Kidney (tissue), 22 donors: ENCODE measurements at places on chromosomes 6 and 20. TPM values are rescaled to one million over a fixed set of nuclear protein-coding genes. Genes with fewer than 3 reads are reported as not detected.

The TPD52L2 gene
- total RNA-seq = 78.0 TPM

The GDAP1L1 gene
- not detected for total RNA-seq

The HTR1E gene
- not detected for total RNA-seq

The NKAIN4 gene
- total RNA-seq = 29.7 TPM

The CEP250 gene
- total RNA-seq = 25.2 TPM

- no peaks in the 10 kb centered on the region for H3K4me1 ChIP-seq
- no peak overlapping the region for H3K4me3 ChIP-seq
- no peak overlapping the region for H3K27ac ChIP-seq
- H3K36me3 ChIP-seq = no peaks in the 10 kb centered on the region
- no peak for DNase-seq
Observed at GRCh38 chr6:29791162-29791561, 36.5 kb upstream of the HLA-G start.

DNA sequence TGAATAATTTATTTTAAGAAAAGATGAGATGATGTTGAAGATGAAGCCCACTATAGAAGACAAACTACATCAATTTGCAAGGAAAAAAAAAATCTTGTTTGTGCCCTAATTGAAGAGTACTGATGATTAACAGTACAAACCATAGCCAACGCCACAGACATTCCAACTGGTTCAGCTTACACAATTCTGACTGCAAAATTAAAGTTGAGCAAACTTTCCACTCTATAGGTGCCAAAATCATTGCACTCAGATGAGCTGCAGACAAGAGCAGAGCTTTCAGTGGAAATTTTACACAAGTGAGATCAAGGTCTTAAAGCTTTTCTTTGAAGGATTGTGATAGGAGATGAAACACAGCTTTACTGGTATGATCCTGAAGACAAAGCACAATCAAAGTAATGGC lies 85.3 kb downstream of the OGFRL1 start:
- H3K27ac ChIP-seq = no peak overlapping the region
- peaks cover 2% of the 10 kb centered on the region for H3K4me1 ChIP-seq
- no peak overlapping the region for H3K4me3 ChIP-seq
- no peak for DNase-seq
- H3K27me3 ChIP-seq = no peaks in the 10 kb centered on the region

- peak overlapping the region; percentile 99 for H3K4me3 ChIP-seq
- peaks cover 12% of the 10 kb centered on the region for H3K36me3 ChIP-seq
- peak; percentile 93 for DNase-seq
- no peaks in the 10 kb centered on the region for H3K27me3 ChIP-seq
- peaks cover 4% of the 10 kb centered on the region for H3K4me1 ChIP-seq
Observed at GRCh38 chr6:32154514-32155161, 697 bp downstream of the PPT2 start.

- no peaks in the 10 kb centered on the region for H3K27me3 ChIP-seq
- DNase-seq = no peak
- H3K4me1 ChIP-seq = no peaks in the 10 kb centered on the region
- H3K36me3 ChIP-seq = no peaks in the 10 kb centered on the region
- no peak overlapping the region for H3K4me3 ChIP-seq
Observed at GRCh38 chr6:96466147-96466863, 55.3 kb upstream of the UFL1 start.

DNA sequence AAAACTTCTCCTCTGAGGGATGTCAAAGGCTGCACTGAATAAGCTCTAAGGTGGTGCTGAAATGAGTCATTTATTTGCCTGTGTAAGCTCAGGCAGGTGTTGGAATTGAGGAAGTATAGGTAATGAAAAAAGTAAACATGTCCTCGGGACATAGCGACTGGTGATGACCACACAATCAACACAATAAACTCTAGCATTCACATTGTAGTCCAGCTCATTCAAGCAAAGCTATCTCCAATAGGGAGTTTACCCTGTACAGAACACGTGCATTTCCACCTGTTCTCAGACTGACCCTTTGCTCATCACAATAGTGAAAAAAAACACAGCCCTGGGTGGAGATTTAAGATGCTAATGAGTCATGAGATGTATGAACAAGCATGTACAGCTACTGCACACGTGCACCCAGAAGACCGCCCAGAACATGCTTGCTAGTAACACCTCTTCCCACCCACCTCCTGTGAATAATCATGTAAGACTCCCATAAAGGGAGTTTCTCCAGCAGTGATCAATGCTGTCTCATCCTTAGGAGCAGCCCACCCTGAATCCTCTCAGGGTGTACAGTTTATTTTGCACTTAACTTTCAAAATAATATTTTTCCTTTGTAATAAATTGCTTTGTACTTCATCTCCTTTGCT lies 33.0 kb upstream of the POU5F1 start:
- peak overlapping the region; percentile 43 for H3K27ac ChIP-seq
- H3K4me3 ChIP-seq = peak overlapping the region; percentile 69
- DNase-seq = no peak
- no peaks in the 10 kb centered on the region for H3K27me3 ChIP-seq
- H3K36me3 ChIP-seq = no peaks in the 10 kb centered on the region

GRCh38 chr20:39264506-39265172 lies 302.5 kb downstream of the DHX35 start:
- no peak overlapping the region for H3K27ac ChIP-seq
- H3K4me1 ChIP-seq = no peaks in the 10 kb centered on the region
- no peaks in the 10 kb centered on the region for H3K27me3 ChIP-seq
- no peak overlapping the region for H3K4me3 ChIP-seq
- DNase-seq = peak; percentile 56

- no peak overlapping the region for H3K4me3 ChIP-seq
- no peak for DNase-seq
- H3K27ac ChIP-seq = no peak overlapping the region
- no peaks in the 10 kb centered on the region for H3K4me1 ChIP-seq
- no peaks in the 10 kb centered on the region for H3K36me3 ChIP-seq
Observed at GRCh38 chr20:2755451-2756055, 44.9 kb downstream of the CPXM1 start.

GRCh38 chr6:73030791-73031782 lies 194.2 kb downstream of the KHDC1L start:
- no peaks in the 10 kb centered on the region for H3K4me1 ChIP-seq
- H3K4me3 ChIP-seq = no peak overlapping the region
- peak; percentile 36 for DNase-seq
